ENCODE measurements at places on chromosomes 13 and 19.

DNA sequence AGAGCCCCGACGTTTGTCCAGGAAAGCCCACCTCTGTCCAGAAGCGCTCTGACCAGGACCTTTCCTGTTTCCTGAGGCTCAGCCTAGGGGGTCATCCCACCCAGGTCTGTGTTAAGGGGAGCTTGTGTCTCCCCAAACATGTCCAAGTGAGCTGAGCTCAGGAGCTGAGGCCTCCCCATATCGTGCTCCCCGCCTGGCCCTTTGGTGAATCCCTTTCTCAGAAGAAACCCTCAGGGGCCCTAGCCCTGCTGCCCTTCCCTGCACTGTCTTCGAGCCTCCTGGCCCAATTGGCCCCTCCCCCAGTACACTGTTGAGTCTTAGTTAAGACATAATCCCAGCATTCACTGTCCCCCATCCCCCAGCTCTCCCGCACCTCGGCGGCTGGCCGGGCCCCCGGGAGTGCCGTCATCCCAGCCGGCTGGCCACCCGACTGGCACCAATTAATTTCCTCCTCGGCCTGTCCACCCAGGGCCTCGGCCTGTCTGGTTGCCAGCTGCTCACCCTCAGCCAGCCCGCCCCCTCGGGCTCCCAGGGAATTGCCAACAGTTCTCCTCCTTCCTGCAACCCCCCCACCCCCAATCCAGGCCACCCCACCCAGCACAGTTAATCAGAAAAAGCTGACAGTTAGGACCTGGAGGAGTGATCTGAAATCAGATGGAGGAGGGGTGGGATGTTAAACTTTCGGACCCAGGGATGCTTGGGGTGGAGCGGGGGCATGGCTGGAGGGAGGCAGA is 13.6 kb downstream of the IER2 start:
- DNase-seq = peak; percentile 87

DNA sequence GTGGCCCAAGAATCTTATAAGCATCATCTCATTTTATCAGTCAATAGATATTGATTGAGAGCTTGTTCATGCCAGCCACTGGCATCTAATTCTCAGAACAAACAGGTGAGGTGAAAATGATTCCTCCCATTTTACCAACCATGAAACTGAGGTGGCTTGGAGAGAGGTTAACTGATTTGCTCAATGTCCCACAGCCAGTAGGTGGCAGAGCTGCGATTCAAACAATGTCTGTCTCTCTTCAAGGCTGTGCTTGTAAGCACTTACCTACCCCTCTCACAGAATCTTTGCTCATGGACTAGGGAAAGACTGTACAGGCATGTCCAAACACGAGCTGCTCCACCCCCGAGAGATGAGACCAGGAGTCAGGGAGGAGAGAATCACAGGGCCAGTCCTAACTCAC is 21.5 kb upstream of the GSX1 start:
- DNase-seq = peak; percentile 30

- no peak for DNase-seq
Measured at GRCh38 chr13:101408992-101409656, 7.2 kb downstream of the NALCN start.

GRCh38 chr19:30178721-30179402 is 193.3 kb upstream of the ZNF536 start:
- peak; percentile 60 for DNase-seq

DNA sequence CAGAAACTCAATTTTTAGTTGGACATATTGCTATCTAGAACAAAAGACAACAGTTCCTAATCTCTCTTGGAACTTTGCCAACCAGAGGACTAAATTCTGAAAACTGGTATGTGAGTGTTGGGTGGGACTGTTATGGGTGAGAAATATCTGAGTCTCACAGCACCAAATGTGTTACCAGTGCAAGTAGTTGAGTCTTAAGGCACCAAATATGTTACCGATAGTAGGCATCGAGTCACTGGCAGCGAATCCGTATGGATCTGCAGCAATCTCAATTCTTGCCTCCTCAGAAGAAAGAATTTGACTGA is 575.2 kb downstream of the DACH1 start:
- DNase-seq = no peak

DNA sequence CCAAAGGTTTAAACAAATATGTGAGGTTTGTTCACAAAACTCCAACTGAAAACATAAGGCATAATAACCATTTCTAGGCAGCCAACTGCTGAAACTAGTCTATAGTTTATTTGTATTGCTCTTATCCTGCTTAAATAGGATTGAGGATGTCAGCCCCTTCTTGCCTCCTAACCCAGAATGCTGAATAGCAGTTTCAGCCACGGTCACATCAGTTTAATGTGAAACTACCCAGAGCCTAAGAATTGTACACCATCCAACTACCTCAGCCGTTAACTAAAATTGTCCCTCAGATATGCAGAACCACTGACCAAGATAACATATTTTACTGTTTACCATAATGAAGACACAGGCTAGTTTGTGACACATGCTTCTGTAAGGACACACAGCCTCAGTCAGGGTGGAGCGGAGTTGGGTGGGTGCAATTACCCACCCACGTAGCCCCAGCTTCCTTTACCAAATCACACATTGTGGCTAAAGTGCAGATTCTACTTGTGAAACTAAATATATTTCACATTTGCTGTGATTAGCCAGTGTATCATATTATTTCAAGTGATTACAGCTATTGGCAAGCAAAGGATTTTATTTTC is 259.9 kb downstream of the EFNB2 start:
- DNase-seq = no peak

DNA sequence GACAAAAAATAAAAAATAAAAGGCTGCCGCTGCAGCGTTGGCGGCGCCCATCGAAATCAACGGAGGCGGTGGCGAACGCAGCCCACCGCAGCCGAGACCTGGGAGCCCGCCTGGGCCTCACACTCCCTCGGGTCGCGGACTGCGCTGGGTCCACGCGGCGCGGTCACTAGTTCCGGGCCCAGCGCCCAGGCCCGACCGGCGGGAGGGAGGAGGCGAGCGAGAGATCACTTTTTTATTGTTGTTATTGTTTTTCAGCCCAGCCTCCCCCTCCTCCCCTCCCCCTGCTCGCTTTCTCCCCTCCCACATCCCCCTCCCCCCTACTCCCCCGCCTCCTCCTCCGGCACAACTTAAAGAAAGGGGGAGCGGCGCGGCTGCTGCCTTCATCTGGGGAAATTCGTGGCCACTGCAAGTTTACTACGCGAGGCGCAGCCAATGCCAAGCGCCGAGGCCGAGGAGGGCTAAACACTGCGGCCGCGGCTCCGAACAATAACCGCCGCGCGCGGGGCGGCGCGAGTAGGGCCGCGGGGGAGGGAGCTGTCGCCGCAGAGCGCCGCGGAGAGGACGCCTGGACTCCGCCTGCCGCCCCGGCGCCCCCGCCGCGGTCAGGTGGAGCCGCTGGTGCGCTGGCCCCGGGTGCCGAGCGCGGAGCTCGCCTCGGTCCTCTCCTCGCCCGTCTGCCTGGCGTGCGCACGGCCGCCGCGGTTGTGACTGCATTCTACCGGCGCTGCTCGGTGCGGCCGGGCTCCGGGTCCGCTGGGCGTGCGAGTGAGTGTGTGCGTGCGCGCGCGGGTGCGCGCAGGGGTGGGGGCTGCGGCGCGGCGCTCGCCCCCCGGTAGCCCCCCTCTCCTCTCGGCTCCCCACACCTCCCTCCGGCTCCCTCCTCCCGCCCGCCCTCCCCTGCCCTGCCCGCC is 505 bp upstream of the ZIC2 start:
- peak; percentile 85 for DNase-seq

GRCh38 chr13:80787604-80788003 is 446.7 kb upstream of the SPRY2 start:
- DNase-seq = no peak

GRCh38 chr19:10254244-10254643 is 2.2 kb downstream of the MRPL4 start:
- DNase-seq = no peak

GRCh38 chr13:20714563-20715329 is 11.2 kb downstream of the IL17D start:
- DNase-seq = no peak

DNA sequence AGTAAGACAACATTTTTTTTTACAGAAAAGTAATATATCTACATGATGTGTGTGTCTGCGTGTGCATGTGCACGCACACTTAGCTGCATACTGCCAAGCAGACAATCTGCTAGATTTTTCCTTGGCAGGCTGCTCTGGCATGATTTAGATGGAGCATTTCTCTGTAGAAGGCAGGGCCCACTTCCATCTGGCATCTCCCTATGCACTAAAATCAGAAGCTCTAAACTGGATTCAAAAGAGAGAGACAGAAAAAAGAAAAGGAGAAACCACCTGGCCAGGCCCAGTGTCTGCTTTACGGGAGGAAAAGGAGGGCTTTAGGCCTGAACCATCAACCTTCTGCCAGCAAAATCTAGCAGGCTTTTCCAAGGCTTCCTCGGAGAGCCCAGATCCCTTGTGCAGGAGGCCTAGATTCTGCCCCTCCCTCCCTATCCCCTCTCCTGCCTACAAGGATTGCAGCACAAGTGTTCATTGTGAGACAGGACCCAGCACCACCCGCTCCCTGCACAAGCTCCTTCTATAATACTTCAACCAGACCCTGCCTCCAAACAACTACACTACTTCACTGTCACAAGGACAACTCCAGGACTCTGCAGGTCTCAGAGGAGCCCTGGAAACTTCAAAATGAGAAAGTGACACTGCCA is 99.3 kb downstream of the DOCK9 start:
- no peak for DNase-seq

DNA sequence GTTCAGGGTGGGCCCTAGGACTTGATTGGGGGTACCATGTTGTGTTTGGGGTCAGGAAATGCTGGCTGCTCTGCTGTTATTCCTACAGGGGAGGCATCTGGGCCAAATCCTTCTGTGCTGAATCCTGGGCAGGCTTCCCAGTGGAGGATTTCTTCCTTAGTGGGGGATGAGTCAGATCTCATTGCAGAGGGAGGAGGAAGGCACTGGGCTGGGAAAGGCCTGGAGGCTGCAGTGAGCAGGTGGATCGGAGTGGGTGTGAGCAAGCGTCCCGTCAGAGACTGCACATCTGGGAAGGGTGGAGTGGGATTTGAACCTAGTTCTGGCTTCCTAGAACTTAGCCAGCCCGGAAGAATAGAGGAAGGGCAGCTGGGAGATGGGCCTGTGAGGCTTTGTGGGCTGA is 11.5 kb downstream of the CCDC124 start:
- no peak for DNase-seq

DNA sequence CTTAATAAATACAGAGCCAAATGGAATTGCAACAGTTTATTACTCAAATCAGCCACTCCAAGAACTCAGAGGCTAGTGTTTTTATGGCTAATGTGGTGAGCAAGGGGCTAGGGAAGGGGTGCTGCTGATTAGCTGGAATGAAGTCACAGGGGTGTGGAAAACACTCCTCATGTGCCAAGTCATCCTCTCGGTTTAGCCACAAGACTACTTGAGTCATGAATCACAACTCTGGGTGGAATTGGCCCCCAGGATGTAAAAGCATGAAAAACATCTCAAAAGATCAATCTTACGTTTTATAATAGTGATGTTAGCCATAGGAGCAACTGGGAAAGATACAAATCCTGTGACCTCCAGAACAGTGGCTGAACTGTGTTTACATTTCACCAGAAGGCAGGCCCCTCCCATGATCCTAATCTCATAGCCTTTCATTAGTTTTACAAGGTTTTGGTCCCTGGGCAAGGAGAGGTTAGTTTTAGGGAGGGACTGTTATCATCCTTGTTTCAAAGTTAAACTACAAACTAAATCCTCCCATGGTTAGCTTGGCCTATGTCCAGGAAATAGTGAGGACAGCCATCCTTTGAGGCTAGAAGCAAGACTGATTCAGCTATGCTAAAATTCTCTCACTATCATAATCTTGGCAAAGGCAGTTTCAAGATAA is 2020.1 kb upstream of the PCDH20 start:
- no peak for DNase-seq

DNA sequence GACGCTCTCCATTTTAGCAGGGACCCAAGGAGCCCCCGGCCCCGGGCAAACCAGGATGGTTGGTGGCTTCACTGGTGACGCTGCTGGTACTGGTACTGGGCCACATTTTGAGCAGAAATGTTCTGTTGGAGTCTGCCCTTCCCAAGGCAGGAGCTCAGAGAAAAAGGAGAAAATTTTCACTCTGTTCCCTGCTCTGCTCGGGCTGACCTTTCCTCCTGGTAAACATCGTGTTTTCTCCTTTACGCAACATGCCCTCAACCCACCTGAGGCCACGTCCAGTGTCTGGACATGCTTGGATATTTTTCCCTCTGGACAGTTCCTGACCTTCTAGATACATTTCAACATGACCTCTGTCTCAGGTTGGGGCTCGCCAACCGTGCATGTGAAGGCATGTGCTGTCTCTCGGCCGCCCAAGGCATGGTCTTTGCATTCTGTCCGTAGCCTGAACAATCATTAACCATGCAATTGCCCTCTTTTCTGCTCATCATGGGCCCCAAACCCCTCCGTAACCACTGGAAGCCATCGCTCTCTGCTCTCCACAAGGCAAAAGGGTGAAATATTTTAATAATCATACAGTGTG is 115.2 kb upstream of the PEG3 start:
- no peak for DNase-seq

GRCh38 chr19:5667751-5668271 is 12.5 kb downstream of the MICOS13 start:
- no peak for DNase-seq

- DNase-seq = no peak
Measured at GRCh38 chr19:29293736-29294342, 80.9 kb upstream of the UQCRFS1 start.

- no peak for DNase-seq
Measured at GRCh38 chr19:45254044-45254531, 3.0 kb downstream of the MARK4 start.

- no peak for DNase-seq
Measured at GRCh38 chr13:106987427-106987785, 419.5 kb upstream of the ARGLU1 start.

GRCh38 chr13:23632048-23632582 is 61.9 kb downstream of the TNFRSF19 start:
- DNase-seq = peak; percentile 21

DNA sequence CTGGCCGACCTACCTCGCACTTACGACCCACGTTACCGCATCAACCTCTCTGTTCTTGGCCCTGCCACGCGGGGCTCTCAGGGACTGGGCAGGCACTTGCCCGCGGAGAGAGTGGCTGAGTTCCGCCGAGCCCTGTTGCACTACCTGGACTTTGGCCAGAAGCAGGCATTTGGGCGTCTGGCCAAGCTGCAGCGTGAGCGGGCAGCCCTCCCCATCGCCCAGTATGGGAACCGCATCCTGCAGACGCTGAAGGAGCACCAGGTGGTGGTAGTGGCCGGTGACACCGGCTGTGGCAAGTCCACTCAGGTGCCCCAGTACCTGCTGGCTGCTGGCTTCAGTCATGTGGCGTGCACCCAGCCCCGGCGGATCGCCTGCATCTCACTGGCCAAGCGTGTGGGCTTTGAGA is 4.2 kb downstream of the DHX34 start:
- DNase-seq = no peak

DNA sequence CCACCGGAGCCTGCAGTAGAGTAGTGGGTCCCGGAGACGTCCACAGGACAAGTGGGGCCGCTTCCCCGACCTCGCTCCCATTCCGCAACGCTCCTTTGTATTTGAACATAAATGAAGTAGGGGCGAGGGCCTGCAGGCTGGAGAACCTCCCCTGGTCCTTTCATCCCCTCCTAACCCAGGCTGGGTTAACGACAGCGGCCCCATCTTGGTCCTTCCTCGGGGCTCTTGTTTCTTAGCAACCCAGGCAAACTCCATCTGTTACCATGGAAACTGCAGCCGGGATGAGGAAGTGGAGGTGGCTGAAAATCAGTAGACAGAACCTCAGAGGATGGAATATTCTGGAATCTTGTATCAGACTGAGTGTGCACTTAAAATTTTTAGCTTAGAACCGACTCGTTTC is 132.6 kb upstream of the USP29 start:
- no peak for DNase-seq
